Activated CD4-positive, alpha-beta T cell treated with anti-CD3 and anti-CD28 coated beads, Interleukin-2, Interleukin-6, amounts not matched to agents 100 ng/mL and 50 ng/mL, durations not matched to agents 16 hours and 8 hours (primary cell): ENCODE measurements at places on chromosomes 4 and X.

- DNase-seq, result peak; percentile 40
Measured at GRCh38 chr4:165464813-165465381, 86.1 kb downstream of the CPE start.

- DNase-seq, result no peak
Measured at GRCh38 chr4:100641336-100641735, 123.5 kb upstream of the EMCN start.

DNA sequence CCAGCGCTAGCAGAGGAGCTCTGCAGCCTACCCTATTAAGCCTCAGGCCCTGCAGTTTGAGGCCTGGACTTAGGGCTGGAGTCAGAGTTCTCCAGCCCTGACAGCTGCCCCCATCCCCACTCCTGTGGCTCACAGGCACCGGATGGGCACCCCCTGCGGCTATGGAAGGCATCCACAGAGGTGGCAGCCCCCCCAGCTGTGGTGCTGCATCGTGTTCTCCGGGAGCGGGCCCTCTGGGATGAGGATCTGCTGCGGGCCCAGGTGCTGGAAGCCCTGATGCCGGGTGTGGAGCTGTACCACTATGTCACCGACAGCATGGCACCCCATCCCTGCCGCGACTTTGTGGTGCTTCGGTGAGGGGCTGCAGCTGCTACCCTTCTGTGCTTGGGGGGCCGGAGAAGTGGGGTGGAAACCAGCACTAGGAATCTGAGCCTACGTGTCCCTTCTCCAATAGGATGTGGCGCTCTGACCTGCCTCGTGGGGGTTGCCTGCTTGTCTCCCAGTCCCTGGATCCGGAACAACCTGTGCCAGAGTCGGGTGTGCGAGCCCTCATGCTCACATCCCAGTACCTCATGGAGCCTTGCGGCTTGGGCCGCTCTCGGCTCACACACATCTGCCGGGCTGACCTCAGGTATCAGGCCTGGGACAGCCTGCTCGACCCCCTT, 76.2 kb downstream of the STARD8 start:
- DNase-seq, result no peak

DNA sequence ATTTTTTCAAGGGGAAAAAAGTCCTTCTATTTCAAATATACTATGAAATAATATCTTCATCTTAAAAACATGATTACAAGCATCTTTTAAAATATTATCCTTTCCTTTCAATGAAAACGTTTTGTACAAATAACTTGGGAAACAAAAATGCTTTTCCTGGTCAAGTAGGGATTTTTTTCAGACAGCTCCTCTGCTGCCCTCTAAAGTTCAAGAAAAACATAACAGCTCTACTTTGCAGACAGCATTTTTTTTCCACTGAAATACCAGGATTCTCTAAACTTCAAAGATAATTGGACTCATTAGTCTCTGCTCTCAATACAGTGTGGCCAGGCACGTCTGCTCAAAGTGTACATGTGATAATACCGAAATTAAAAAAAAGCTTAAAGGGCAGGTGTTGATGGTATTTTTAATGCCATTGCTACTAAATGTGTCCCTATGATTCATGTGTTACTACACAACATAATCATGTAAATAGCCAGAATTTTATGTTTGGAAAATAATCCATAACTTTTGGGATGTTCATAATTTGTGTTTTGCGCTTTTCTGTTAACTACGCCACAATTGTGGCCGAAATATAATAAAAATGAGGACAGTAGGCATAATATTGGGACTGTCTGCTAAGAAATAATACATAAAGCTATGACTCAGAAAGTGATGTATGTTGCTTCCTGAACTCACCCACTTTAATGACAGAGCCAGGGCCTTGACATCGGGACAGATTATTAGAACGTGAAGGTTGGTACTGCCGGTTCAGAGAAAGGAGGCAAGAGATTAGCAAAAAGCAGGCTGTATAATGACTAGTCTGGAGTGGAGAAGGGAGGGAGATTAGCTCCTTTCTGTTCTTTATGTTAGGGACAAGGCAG, 478.9 kb downstream of the KCNIP4 start:
- DNase-seq, result peak; percentile 2

DNA sequence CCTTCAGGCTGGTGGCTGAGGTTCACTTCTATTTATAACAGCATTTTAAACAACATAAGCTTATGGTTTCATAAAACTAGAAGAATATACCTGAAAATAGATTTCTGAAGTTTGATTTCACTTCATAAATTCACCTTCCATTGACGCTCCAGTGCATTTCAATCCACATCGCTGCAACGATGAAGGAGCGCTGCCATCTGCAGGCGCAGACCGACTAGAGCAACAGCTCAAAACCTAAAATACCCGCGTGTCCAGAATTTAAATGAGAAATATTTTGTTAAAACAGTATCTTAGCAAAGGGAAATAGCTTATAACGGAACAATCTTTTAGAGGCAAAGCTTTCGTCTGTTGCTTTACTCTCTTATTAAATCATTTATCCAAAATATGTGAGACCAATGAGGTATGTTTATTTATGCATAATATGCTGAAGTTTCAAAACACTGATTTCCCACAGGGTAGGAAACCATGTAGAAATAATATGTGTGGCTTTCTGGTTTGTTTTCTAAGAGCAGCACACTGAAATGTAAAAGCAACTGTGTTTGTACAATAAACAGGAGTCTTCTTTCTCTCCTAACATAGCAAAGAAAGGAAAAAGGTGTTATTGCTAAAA, 816.4 kb upstream of the FRG1 start:
- no peak for DNase-seq

GRCh38 chr4:34814266-34814665, 1430.0 kb downstream of the ARAP2 start:
- DNase-seq, result no peak

DNA sequence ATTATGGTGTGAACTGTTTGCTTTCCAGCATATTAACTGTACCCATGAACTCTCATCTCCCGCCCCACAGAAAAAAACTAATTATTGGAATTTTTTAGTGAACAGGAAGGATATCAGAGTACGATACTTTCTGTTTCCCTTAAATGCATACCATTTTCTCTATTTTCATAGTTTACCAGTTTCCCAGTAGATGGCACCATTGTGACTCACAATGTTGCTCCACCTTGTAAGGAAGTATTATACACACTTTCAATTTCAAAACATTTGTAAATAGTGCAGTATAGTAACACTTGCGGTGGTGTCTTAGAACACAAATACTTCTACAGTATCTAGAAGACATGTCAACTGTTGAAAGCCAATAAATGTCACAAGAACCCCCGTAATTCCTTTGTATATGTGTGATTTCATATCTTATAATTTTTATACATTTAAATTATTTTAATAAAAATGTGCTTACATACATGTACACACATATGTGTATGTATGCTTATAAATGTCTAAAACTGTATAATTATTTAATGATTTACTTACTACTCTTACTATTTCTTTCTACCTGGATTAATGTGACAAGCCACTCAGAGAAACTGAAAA, 167.3 kb downstream of the SLIT2 start:
- DNase-seq, result peak; percentile 56

GRCh38 chr4:108635070-108635655, 14.8 kb downstream of the RPL34 start:
- no peak for DNase-seq

DNA sequence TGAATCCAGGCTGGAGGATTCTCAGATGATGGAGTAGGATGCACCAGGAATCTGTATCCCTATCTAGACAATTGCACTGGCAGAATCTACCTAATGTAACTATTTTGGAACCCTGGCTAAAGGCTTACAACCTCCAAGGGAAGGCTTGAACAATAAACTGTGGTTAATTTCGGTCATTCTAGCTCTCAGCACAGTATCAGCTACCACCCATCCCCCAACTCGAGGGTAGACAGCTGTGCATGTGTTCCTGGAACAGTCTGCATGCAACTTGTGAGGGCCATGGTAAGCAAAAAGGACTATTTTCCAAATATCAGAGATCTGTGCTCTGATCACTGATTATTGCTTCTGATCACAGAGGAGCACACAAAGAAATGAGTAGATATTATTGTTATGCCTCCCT, 34.0 kb downstream of the ELF2 start:
- DNase-seq, result no peak
